ENCODE measurements at places on chromosomes 5 and 9.

GRCh38 chr9:38066914-38067858 lies 1.8 kb downstream of the SHB start:
- peak; percentile 18 for DNase-seq

GRCh38 chr5:142803428-142804125 lies 33.4 kb downstream of the ARHGAP26 start:
- DNase-seq: no peak

DNA sequence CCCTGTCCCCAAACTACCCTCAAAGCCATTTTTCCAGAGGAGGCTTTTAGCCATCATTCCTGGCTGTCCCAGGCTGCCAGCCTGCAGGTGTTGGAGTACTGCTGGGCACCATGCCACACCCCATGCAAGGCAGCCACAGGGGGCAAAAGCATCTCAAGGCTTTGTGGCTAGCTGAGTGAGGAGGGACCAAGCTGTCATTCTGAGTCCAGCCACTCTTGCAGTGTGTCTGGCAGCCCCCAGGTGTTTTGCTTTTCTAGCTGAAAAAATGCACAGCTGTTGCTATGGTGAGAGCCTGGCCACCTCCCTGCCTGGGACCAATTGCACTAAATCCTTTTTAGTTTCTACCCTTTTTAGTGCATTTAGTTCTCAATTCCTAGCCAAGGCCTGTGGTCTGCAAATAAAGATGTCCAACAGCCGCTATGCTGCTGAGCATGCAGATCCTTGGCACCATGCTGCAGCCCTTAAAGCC lies 50.4 kb upstream of the PTGS1 start:
- no peak for DNase-seq

DNA sequence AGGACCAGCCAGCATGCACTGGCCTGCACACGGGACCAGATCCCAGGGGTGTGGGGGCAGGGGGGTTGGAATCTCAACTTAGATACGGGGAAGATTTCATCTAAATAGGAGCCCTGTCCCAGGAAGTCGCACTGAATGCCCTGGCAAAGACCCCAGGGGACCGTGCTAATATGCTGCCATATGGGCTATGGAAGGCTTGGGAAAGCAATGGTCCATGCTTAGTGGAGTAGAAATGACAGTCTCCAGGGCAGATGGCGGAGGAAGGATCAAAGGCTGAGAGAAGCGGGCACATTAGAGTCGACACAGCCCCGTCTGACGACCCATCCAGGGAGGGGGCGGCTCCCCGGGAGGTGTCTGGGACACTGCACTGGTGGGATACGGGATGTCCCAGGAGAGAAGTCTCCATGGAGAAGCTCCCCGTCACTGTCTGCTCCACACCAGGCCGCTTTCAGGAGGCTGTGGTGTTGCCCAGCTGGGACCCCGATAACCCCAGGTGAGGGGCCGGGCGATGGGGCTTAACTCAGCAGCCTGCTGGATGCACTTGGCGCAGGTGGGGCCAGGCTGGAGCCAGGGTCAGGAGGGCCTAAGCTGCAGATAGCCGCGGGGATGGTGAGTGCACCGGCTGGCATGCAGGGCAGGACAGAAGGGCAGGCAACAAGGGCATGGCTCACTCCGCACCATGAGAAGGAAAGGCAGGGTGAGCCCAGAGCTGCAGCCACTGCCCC lies 377.7 kb upstream of the IRX1 start:
- no peak for DNase-seq

- DNase-seq: no peak
Observed at GRCh38 chr5:72415616-72416325, 91.4 kb downstream of the ZNF366 start.

- no peak for DNase-seq
Observed at GRCh38 chr9:102035929-102036328, 297.5 kb upstream of the GRIN3A start.

GRCh38 chr9:101365181-101365580 lies 19.6 kb downstream of the BAAT start:
- no peak for DNase-seq

DNA sequence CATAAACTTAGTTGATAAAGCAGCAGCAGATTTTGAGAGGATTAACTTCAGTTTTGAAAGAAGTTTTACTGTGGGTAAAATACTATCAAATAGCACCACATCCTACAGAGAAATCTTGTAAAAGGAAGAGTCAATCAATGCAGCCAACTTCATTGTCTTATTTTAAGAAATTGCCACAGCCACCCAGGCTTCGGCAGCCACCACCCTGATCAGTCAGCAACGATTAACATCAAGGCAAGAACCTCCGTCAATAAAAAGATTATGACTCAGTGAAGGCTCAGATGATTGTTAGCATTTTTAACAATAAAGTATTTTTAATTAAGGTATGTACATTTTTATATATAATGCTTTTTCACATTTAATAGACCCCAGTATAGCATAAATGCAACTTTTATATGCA lies 122.3 kb upstream of the NR4A3 start:
- no peak for DNase-seq

DNA sequence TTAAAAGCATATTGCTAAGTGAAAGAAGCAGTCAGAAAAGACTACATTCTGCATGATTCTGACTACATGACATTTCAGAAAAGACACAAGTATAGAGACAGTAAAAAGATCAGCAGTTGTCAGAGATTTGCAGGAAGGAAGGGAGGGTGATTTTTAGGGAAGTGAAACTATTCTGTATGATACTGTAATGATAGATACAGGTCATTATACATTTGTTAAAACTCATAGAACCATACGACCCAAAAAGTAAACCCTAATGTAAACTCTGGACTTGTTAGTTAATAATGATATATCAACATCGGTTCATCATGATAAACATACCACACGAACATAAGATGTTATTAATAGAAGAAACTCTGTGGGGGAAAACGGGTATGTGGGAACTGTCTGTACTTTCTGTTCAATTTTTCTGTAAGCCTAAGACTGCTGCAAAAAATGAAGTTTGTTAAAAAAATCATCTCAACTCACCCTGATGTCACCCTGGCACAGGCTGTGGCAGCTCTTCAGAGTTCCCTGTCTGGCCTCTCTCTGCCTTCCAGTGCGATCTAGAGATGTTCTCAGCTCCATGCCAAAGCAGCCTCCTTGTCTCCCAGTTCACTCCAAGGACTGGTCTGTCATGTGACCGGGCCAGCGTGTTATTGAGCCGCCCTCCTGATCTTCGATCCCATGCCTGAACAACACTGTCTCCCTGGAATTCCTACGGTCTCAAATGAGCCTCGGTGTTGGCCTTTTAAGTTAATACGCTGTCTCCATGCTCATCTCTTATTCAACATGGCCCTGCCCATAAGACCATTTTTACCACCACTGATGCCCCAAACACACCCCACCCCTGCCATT lies 35.4 kb downstream of the PRLR start:
- DNase-seq: no peak

GRCh38 chr9:121939643-121940042 lies 153.5 kb downstream of the TTLL11 start:
- DNase-seq: no peak

GRCh38 chr5:110008131-110008530 lies 318.4 kb downstream of the MAN2A1 start:
- no peak for DNase-seq

DNA sequence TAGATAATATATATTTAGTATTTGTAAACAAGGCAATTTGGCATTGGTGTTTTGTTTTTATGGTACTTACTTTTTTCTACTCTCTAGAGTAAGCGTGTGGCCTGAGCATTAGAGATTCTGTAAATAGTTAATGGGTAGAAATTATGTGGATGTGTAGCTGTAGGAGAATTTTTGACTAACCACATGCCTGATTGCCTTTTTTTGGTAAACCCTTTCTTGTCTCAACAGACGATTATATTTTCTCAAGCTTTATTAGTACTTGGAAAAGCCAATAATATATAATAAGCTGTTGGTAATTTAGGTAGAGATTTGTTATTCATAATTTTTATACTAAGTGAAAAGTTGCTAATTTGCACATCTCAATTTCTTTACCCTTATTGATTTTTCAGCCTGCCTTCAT lies 76.8 kb downstream of the FCHO2 start:
- no peak for DNase-seq

- no peak for DNase-seq
Observed at GRCh38 chr5:59487068-59487686, 406.3 kb downstream of the PDE4D start.

DNA sequence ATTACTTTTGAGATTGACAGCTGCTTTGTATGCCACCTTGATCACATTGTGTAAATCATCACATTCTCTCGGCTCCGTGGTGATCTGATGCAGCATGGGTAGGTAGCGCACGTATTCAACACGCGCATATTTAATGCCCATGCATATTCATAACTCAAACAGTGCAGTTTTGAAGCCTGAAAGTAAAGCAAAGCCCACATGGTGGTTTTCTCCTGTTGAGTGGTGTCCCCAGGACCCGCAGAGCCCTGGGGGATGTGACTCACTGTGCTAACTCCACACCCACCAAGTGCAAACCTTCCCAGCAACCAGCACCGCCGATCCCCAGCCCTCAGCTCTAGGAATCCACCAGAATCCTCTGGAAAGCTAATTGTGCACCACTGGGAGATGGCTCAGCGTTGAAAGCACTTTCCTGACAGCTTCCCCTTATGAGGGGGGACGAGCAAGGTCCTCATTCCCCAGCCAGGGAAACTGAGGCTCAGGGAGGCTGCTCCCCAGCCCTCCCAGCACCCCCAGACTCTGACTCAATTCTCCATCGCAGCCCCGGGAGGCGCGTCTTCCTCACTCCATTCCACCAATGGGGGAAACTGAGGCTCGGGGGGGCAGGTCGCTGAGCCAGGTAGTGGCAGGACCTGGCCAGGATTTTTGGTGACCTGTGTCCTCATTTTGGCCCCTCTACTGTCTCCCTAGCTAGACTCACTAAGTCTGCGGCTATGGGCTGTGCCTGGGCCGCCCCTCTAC lies 46.4 kb downstream of the SARDH start:
- no peak for DNase-seq

DNA sequence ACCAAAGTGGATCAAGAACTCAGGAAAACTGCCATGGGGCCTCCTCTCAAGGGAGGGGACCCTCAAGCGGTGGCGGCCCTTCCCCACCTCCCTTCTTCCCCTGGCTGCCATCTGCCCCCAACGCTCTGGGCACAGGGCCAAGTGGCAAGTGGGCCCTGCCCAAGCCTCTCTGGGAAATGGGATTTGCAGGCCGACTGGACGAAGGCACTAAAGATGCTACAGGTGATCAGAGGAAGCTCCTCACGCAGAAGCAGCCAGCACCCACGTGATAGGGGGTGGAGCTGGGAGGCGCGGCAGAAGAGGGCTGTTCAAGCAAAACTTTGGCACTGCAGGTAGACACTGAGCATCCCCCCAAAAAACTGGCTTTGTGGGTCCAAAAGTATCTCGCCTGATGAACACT lies 52.7 kb upstream of the UBTD2 start:
- no peak for DNase-seq

DNA sequence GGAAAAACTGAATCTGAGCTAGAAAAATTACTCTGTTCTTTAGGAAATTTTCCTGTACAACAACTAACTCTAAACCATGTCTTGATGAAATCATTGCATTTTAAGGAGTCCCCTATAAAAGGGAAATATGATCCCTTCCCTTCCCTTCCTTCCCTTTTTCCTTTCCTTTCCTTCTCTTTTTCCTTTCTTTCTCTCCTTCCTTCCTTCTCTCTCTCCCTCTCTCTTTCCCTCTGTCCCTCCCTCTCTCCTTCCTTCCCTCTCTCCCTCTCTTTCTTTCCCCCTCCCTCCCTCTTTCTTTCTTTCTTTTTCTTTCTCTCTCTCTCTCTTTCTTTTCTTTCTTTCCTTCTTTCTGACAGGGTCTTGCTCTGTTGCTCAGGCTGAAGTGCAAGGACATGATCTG lies 42.2 kb upstream of the MYO10 start:
- no peak for DNase-seq

GRCh38 chr5:149093625-149094024 lies 30.8 kb upstream of the SH3TC2 start:
- DNase-seq: no peak

DNA sequence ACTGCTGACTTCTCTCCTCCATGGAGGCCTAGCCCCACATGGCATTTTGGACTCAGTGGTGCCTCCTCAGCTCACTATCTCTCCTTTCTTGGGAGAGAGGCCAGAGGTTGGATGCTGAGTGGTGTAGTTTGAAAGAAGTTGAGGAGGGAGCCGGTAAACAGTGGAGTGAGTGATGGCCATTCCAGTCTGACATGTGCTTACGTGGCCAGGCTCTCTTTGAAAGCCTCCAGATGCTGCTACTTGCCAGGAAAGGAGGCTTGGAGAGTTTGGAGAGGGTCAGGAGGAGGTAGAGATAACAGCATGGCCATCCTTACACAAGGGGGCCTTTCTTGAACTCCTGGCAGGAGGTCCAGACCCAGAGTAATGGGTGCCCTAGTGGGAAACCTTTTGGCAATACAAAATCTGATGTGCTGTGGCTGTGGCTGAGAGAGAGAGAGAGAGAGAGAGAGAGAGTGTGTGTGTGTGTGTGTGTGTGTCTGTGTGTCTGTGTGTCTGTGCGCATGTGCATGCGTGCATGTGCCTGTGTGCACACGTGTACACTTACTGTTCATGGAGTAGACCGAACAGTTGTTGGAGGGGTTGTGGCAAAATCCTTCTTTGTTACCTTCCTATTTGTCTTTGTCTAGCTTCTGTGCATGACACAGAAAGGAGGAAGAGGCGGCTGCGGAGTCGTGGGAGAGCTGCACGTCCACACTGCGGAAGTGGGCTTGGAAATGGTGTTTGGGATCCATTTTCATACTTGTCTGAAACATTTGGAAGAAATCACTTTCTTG lies 37.8 kb downstream of the RALGPS1 start:
- DNase-seq: no peak

DNA sequence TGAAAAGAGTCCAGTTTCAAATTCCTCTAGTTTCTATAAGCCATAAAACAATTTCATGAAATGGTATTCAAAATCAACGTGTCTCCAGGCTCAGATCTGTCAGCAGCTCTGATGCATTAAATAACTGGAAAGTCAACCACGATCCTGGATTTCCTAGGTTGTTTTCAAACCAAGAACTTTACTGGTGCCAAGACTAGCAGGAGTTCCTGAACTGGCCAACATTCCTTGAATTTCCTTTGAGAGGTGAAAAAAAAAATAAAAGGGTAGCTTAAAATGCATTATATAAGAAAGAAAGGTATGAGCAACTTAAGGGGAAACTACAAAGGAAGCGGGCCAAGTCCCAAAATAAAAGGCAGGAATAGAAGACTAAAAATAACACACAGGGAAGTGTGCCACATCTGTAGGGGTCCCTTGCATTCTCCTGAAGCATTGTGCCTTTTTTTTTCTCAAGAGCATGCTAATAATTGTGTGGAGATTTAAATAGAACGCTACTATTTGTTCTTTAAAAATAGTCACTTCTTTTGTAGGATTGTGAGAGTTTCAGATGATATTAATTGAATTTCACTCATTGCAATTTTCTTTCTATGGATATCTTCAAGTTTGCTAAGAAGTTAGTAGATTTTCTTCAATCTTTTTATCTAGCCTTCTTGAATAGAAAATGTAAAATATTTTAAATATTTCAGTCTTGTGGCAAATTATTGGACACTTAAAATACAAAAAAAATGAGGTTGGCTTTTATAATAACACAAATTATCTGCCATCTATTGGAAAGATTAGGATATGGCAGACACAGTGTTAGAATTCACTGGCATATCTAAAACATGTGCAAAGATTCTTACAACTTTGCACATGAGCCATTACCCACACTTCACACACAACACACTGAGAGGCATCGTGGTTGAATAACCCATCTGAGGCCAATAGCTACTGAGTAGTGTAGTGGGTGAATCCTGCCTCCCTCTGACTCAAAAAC lies 15.3 kb downstream of the ESM1 start:
- no peak for DNase-seq

Data from hippocampal formation (tissue), 2 donors.